Upper lobe of right lung (tissue), 1 donor: ENCODE measurements at places on chromosomes 4 and X. TPM values are rescaled to one million over a fixed set of nuclear protein-coding genes. Genes with fewer than 3 reads are reported as not detected.

DNA sequence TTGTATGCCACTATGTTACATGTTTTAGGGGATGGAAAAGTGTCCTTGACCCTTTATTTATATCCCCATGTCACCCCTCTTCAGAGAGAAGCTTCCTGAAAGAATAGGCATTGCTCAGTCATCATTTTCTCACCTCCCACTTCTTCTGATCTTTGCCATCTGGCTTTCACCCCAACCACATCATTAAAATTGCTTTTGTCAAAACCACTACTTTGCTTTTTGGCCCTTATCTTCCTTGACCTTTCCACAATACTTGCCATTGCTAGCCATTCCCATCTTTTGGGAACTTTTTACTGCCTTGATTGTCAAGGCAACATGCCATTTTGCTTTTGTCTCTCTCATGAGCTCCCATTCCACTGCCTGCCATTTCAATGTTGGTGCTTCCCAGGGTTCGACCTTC lies 14.9 kb upstream of the FAM9B start:
- H3K27ac ChIP-seq, result no peak overlapping the region
- no peaks in the 10 kb centered on the region for H3K36me3 ChIP-seq
- H3K27me3 ChIP-seq, result no peaks in the 10 kb centered on the region
- no peaks in the 10 kb centered on the region for H3K4me1 ChIP-seq
- no peak for DNase-seq
- H3K4me3 ChIP-seq, result no peak overlapping the region

GRCh38 chr4:99300934-99301333 lies 10.1 kb upstream of the ADH1A start:
- DNase-seq, result peak; percentile 72
- no peaks in the 10 kb centered on the region for H3K36me3 ChIP-seq
- H3K4me3 ChIP-seq, result no peak overlapping the region
- H3K4me1 ChIP-seq, result peaks cover 16% of the 10 kb centered on the region
- no peaks in the 10 kb centered on the region for H3K27me3 ChIP-seq

The SORCS2 gene
- 7.2 TPM for total RNA-seq

- no peak overlapping the region for H3K4me3 ChIP-seq
- no peak overlapping the region for H3K27ac ChIP-seq
- no peaks in the 10 kb centered on the region for H3K4me1 ChIP-seq
Observed at GRCh38 chrX:56857042-56857441, 128.0 kb downstream of the NBDY start.

The SSX2 gene
- not detected for total RNA-seq

- H3K36me3 ChIP-seq, result no peaks in the 10 kb centered on the region
- H3K27ac ChIP-seq, result no peak overlapping the region
- DNase-seq, result no peak
- no peaks in the 10 kb centered on the region for H3K4me1 ChIP-seq
- no peaks in the 10 kb centered on the region for H3K27me3 ChIP-seq
Observed at GRCh38 chrX:22314692-22315091, 42.0 kb downstream of the CBLL2 start.

GRCh38 chr4:162582180-162582579 lies 418.4 kb upstream of the FSTL5 start:
- no peak for DNase-seq
- no peak overlapping the region for H3K27ac ChIP-seq
- no peaks in the 10 kb centered on the region for H3K27me3 ChIP-seq
- H3K36me3 ChIP-seq, result no peaks in the 10 kb centered on the region
- H3K4me1 ChIP-seq, result no peaks in the 10 kb centered on the region

GRCh38 chr4:2606960-2607506 lies 70.6 kb downstream of the FAM193A start:
- H3K27me3 ChIP-seq, result no peaks in the 10 kb centered on the region
- no peaks in the 10 kb centered on the region for H3K4me1 ChIP-seq
- H3K4me3 ChIP-seq, result no peak overlapping the region

The PROM1 gene
- total RNA-seq, result 0.93 TPM

- H3K27me3 ChIP-seq, result no peaks in the 10 kb centered on the region
- no peaks in the 10 kb centered on the region for H3K4me1 ChIP-seq
- no peak overlapping the region for H3K27ac ChIP-seq
- DNase-seq, result no peak
- H3K36me3 ChIP-seq, result no peaks in the 10 kb centered on the region
Observed at GRCh38 chrX:19285857-19286256, 57.9 kb upstream of the PDHA1 start.

- DNase-seq, result peak; percentile 64
- no peaks in the 10 kb centered on the region for H3K27me3 ChIP-seq
- H3K4me3 ChIP-seq, result peak overlapping the region; percentile 68
- H3K36me3 ChIP-seq, result no peaks in the 10 kb centered on the region
- peak overlapping the region; percentile 96 for H3K27ac ChIP-seq
- no peaks in the 10 kb centered on the region for H3K4me1 ChIP-seq
Observed at GRCh38 chrX:151396042-151396824, 773 bp upstream of the VMA21 start.

DNA sequence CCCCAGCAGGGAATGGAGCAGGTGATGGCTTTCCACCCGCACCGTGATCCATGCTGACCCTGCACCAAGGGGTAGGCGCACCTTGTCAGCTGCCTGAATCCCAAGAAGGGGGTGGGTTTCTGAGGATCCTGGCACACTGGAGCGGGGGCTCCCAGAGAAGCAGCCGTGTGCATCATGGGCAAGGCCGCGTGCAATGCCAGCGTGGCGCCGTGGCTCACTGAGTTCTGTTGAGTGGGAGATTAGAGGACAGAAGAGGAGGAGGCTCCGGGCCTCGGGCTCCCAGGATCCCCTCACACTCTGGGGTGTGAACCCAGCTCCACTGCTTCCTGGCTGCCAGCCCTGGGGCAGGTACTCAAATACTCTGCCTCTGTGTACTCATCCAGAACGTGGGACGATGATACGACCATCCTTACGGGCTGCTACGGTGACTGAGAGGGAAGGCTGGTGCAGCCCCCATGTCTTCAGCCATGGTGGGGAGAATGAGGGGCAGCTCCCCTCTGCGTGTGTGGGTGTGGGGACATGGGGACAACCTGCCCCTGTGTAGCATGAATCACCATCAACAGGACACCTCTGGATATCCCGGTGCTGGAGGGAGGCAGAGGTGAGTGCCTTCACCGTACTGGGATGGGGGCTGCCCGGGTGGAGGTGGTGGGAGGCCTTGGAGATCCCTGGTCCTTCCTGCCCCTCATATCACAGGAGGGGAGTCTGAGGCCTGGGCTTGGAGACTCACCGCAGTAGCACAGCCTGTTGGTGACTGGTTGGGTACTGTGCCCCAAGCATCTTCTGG lies 52.6 kb downstream of the CPZ start:
- H3K36me3 ChIP-seq, result no peaks in the 10 kb centered on the region
- no peak overlapping the region for H3K27ac ChIP-seq
- no peaks in the 10 kb centered on the region for H3K4me1 ChIP-seq
- peak; percentile 53 for DNase-seq
- no peak overlapping the region for H3K4me3 ChIP-seq
- peaks cover 6% of the 10 kb centered on the region for H3K27me3 ChIP-seq
